ENCODE measurements at places on chromosomes 6 and 20.

GRCh38 chr6:85372188-85372914, 77.5 kb upstream of the NT5E start:
- DNase-seq = no peak

DNA sequence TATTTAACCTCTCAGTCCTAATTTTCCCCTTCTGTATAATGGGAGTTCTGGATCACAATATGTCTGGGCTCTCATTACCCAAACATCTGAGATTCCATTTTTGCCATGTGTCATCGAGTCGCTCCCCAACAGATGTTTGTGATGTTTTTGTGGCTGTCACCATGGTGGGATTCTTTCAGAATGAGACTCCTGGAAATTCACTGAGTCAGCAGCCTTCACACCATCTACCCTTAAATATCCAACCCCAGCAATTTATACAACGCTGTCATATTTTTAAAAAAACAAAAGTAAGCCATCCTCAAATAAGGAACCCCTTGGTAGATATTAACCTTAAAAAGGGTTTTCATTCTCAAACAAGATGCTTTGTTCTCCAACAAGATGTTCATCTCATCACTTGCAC, 20.9 kb downstream of the NRSN1 start:
- DNase-seq = no peak

GRCh38 chr20:61980647-61981583, 84.8 kb downstream of the TAF4 start:
- DNase-seq = no peak

DNA sequence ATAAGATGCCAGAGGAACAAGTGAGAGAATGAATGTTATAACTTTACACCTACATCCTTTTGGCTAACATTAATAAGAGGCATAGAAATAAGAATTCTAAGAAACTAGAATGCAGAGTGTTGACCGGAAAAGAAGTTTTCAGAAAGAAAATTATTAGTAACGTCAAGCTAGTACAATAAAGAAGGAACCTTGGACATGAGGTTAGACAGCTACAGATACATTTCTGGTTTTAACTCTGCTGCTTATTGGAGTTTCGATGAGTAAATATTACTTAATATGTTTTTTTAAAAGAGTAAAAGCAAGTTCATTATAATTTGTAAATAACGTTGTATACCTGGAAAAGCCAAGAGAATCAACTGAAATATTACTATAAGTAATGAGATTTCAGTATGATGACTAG, 22.7 kb downstream of the TAB2 start:
- DNase-seq = no peak

DNA sequence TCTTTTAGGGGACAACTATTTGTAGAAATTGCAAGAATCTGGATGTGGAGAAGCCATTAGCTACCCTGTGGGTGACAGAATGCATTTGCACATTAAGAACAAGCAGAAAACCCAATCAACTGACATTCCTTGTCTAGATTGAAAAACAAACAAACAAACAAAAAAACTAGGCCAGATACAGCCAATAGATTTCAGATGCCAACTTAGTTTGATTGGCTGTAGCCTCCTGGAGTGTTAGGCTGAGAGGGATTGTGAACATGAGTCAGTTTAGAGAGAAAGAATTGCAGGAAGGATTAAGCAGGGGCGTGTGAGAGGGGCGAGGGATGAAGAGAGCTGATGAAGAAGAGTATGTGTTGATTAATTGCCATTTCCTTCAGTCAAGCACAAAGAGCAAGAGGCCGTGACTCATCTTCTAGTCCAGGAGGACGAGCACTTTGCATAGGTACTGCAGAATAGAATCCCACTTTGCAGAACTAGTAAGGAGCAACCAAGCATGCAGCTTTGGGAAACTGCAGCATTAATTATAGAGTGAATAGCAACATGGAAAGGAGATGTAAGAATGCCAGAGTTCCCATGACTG, 188.0 kb upstream of the RAB32 start:
- DNase-seq = no peak

- no peak for DNase-seq
Measured at GRCh38 chr6:114886670-114887436, 544.0 kb upstream of the HS3ST5 start.

DNA sequence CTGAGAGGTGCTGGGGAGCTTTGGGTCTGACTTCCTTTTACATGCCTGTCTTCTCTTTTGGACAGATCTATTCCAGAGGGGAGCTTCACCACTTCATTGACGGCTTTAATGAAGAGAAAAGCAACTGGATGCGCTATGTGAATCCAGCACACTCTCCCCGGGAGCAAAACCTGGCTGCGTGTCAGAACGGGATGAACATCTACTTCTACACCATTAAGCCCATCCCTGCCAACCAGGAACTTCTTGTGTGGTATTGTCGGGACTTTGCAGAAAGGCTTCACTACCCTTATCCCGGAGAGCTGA, 13.1 kb downstream of the PRDM1 start:
- DNase-seq = no peak

DNA sequence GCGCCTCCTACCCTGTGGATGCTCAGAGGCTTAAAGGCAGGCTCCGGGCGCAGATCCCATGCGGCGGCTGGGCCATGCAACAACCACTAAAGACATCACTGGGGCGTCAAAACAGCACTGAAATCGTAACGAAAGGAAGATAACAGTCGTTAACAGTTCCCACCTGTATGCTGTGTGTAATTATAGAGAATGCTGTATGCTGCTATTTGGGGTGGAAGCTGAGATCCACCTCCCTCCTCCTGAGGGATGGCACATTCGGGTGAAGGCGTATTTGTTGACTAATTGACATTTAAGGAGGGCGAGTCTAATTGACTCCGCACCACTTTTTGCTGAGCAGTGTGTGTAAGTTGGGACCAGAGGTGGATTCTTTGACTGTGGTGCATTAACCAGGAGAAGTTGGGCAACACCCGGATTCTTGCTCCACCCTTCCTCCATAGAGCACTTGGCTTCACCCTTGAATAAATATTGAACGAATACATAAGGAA, 687 bp downstream of the SLC35A1 start:
- no peak for DNase-seq

DNA sequence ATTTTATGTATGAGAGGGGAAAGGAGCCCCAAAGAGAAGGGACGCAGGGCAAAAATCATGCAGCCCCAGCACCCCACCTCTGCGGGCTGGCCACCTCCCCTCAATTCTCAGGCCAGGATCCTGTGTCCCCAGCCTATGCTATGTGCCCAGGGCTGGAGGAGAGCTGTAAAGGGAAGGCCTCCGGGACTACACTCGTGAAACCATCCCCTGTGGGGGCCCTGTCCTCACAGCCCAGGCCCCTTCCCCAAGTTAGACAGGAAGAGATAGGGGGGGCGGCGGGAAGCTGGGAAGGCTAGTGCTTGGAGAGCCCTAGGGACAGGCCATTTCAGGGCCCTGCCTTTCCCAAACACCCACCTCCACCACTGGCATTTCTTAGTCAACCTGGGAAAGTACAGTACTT, 1.4 kb upstream of the COL11A2 start:
- no peak for DNase-seq

DNA sequence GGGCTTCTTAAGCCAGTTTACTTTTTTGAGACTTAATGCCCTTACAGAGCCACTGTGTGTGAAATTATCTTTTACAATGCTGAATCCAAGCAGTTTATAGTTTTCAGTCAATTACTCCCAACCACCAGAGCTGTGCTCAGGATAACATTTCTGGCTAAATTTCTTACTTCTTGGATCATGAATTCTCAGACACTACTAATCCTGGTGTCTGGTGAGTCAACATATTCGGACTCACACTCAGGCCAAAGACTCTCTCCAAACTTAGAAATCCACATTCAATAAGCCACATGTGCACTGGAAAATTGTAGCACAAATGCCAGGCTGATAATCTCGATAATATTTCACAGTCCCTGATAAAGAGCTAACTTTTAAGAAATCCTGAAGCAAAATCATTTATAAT, 49.0 kb downstream of the PTPRT start:
- DNase-seq = no peak

GRCh38 chr6:19333936-19334335, 503.2 kb upstream of the ID4 start:
- no peak for DNase-seq

DNA sequence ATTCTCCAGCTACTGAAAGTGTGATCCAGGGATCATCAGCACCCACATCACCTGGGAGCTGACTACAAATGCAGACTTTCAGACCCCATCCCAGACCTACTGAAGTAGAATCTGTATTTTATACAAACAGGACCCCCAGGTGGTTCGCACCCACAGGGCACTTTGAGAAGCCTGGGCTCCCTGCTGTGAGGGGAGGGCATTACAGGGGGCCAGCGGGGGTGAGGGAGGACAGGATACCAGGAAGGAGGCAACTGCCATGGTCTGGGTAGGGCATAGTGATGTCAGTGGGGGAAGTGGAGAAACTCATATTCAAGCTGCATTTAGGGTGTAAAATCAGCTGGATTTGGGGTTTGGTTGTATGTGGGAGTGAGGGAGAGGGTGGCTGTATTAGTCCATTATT, 2.0 kb upstream of the ADA start:
- DNase-seq = no peak

GRCh38 chr6:30490026-30490876, 942 bp downstream of the HLA-E start:
- peak; percentile 86 for DNase-seq

DNA sequence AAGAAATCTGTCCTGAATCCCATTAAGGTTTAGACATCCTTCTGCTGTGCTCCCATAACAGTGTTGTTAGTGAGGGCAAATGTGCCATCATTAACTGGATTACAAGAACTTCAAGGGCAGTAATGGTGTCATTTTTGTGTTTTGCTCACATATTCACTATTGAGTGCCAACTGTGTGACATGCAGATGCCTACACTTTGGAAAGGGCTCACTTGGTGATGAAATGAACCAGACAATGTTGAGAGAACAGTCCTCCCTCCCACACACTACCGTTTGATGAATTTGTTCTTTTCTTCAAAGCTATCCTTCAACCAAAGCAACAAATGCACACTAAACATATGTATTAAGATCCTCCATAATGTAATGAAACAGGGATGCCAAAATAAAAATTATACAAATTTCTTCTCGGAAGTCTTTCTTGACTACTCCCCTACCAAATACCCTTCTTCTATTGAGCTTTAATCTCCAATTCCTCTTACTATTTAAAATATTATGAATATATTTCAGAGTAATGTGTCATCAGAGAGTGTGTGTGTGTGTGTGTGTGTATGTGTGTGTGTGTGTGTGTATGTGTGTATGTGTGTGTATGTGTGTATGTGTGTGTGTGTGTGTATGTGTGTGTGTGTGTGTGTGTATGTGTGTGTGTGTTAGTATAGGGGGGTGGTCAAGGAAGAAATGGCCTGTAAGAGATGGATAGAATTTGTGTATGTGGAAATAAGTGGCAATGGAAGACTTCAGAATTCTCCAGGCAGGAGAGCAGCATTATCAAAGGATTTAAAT, 92.3 kb upstream of the ENPP5 start:
- DNase-seq = no peak

DNA sequence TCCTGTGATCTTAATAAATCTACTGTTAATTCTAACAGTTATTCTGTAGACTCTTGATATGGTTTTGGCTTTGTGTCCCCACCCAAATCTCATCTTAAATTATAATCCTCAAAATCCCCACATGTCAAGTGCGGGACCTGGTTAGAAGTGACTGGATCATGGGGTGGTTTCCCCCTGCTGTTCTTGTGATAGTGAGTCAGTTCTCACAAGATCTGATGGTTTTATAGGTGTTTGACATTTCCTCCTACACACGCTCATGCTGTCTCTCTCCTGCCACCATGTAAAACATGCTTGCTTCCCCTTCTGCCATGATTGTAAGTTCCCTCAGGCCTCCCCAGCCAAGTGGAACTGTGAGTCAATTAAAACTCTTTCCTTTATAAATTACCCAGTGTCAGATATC, 10.5 kb upstream of the EPB41L2 start:
- no peak for DNase-seq

DNA sequence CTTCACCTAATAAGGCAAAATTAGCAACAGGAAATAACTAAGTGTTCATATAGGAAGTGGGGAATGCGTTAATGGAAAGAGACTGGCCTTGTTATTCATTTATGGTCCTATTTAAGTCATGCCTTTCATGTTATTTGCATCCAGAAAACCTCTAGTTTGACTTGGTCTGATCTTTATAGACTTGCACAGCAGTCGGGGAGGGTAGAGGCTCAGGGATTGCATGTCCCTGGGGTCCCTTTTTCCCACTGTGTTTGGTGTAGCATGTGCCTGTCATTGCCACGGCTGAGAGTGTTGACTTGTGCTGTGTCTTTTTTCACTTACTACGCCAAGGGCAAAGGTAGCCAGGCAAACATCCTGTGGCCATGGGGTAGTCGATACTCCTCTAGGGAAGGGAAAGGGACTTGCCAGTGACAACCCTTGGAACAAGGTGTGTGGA, 105.4 kb upstream of the RIN2 start:
- no peak for DNase-seq

DNA sequence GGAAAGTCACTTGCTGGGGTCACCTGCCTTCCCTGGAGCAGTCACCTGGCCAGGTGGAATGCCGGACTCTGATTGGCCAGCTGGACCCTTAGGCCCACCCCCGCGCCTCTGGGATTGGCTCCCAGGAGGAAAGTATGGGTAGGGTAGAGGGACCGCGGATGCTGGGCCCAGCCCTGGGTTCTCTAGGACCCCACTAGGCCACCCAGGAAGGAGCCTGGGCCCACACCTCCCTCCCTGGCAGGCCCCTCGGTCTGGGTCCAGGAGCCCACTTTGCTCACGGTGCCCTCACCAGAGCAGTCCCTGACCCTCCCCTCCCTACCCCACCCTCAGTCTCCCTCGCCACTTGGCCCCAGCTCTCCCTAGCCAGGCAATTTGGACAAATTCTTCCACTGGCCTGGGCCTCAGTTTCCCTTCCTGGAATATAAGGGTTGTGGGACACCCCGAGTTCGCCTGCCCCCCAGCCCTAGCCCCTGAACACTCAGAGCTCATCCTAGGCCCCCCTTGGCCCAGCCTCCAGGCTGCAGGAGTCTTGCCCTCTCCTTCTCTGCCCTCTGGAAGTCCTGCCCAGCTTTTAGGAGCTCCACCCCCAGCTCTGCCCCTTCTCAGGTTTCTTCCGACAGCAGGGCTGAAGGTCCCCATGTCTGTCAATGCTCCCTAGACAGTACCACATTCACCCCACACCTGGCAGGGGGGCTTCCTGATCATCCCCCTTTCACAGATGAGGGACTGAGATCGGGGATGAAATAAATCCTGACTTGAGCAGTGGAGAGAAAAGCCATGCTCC, 299.6 kb downstream of the TAF4 start:
- no peak for DNase-seq

- DNase-seq = no peak
Measured at GRCh38 chr20:63346131-63347080, 14.7 kb downstream of the CHRNA4 start.

- DNase-seq = no peak
Measured at GRCh38 chr20:10061641-10062040, 26.9 kb downstream of the ANKEF1 start.

DNA sequence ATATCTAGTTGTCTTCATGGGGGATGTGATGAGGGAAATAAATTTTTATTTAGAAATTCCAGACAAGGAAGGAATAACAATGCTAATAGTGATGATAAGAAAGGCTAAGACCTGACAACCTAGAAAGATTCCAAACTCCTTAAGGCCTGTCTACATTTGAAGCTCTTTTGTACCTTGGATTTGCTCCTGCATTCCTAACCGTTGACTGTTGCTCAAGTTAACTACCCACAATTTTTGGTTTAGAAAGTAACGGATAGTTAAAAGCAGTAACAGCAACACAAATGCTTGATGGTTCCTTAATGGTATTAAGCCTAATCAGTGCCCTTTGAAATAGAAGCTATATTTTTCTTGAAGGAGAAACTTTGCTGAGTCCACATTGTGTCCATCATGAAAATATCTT, 52.9 kb downstream of the TRMT11 start:
- no peak for DNase-seq

GRCh38 chr20:53819973-53820451, 226.4 kb upstream of the ZNF217 start:
- DNase-seq = no peak

GRCh38 chr6:104955927-104956730, 778 bp upstream of the LIN28B start:
- DNase-seq = no peak

Data from activated CD4-positive, CD25-positive, alpha-beta regulatory T cell (primary cell).